ENCODE measurements at places on chromosomes 5 and 9.

DNA sequence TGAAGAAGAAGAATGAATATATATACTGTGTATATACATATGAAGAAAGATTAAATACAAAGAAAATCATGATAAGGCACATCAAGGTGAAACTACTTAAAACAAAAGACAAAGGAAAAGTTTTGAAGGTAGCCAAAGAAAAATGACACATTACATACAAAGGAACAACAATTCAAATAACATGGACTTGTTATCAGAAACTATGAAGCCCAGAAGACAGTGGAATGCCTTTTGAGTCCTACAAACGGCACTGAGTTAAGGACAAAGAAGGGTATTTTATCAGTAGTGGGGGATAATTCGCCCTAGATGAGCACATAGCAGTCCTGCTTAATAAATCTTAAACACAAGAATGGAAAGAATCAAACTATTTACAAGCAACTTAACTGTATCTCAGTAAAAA lies 77.8 kb downstream of the CAAP1 start:
- no peak for DNase-seq

DNA sequence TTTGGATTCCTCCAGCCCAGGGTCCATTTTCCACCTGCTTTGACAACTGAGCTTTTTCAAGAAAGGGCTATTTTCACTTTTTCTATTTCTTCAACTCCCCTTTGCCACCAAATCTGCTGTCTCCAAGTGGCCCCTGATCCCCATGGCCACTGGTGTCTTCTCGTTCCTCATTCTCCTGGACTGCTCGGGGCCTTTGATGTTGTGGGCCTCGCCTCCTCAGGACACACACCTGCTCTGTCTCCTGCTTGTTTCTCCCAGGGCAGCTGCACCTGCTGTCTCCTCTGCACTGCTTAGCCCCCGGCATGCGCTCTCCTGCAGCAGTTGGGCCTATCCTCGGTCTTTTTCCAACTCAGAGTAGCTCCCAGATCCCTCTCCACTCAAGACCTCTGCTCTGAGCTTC lies 16.3 kb upstream of the NANS start:
- DNase-seq: no peak

GRCh38 chr9:114928136-114928535 lies 2.3 kb downstream of the TNFSF8 start:
- no peak for DNase-seq

DNA sequence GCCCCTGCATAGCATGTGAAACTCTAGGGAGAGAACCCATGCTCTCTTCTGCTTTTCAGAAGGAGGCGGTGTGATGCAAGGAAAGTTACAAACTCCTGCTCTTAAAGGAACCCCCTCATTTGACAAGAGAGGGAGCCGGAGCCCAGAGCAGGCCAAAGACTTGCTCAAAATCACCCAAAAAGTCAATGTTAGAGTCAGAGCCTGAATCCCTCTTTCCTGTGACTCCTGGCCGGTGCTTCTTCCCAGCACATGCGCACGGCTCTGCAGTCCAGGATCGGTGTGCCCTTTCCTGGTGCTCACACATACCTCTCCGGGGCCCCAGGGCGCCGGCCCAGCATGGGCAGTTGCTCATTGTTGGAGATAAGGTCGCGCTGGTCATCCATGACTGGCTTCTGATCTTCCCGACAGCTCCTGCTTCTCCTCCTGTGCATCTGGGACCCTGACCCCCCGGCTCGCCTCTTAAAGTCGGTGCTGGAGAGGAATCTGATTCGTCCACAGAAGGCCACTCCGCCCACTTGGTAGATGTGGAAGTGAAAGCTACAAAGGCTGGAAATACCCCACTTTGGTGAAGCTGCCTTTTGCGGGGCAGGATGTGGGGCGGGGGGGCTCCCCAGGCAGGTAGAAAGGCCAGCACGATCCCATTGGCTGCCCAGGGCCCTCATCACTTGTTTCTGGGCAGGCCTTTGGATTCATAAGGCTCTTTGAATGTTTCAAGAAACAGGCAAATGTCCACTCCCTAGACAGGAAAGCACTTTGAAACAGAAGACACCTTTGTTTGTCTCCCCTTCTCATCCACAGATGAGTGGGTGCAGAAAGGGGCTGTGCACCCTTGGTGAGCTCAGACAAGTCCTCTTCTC lies at the start of gene CD74:
CD74 (minus strand) TSS at position 592 of the 857 bp plus-strand sequence; CDS start at position 431, 161 bp downstream.
- peak; percentile 33 for DNase-seq

GRCh38 chr5:42360616-42361314 lies 62.5 kb upstream of the GHR start:
- DNase-seq: peak; percentile 5

- DNase-seq: peak; percentile 80
Observed at GRCh38 chr5:127203818-127204217, 86.8 kb upstream of the MEGF10 start.

DNA sequence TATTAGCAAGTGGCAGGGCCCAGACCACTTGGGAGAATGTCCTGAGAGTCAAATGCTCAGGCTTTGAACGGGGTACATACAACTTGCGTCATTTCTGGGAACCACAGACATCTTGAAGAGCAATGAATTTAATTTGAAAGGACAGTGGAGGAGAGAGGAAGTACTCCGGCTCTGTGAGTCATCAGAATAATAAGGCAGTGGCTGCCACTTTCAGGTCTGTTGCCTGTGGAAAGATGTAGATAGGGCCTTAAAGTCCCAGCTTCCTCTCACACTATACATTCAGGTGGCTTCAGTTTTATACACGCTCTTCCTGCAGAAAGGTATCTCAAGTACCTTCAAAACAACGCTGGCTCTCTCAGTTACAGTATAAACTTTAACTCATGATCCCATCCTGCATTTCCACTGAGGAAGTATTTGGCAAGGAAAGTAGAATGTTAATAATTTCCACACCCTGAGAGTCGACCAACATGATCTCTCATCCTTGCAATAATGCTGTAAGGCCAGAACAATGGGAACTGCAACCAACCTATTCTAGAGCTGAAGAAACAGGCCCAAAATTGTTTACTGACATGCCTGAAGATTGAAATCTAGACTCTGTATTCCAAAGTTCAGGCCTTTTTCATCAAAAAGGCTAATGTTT lies 6.8 kb upstream of the PRUNE2 start:
- peak; percentile 82 for DNase-seq

- DNase-seq: no peak
Observed at GRCh38 chr9:16361118-16361517, 509.4 kb downstream of the BNC2 start.

DNA sequence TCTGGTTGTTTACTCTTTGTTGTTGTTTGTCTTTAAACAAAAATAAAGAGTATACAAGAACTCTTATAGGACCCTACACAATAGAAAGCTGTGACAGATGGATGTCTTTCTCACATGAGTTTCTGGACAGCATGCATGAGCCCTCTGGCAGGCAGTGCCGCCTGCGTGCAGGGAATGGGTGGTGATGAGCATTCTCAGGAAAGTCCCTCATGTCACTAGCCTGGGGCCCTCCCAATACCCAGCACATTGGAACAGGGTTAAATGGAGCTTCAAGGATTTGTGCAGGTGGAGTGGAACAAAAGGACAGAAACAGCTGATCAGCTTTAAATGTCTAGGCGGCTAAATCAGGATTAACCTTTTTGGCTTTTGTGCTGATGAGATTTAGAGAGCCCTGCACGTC lies 181.0 kb upstream of the CD180 start:
- no peak for DNase-seq

- peak; percentile 25 for DNase-seq
Observed at GRCh38 chr5:61256474-61256873, 75.6 kb upstream of the ZSWIM6 start.

- DNase-seq: no peak
Observed at GRCh38 chr5:6169660-6170059, 208.7 kb downstream of the MED10 start.

GRCh38 chr5:177233206-177233605 lies 70.3 kb downstream of the RAB24 start:
- no peak for DNase-seq

DNA sequence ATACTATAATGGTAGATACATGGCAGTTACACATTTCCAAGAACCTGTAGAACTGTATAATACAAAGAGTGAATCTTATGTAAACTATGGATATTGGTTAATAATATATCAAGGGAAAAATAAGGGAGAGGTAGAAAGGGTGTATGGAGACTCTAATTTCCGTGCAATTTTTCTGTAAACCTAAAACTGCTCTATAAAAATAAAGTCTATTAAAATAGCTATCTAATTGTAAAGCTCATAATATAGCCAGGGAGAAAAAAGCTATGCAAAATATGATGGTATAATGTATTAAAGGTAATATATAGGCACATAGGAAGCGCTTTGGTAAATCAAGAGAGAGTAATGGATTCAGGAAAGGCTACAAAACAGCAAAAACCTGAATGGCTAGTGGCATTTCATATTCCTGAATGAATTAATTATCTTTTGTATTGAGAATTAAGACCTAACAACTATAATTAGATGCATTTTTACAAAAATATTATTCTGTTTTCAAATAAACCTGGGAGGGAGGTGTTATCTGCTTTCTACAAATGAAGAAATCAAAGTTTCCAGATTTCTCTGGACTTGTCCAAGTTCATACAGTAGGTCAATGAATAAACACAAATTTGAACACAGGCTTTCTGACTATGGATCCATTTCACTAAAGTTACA lies 22.8 kb downstream of the ANXA1 start:
- no peak for DNase-seq

- no peak for DNase-seq
Observed at GRCh38 chr9:113661074-113661473, 197.5 kb downstream of the RGS3 start.

GRCh38 chr9:116209414-116210116 lies 56.0 kb downstream of the PAPPA start:
- DNase-seq: no peak

DNA sequence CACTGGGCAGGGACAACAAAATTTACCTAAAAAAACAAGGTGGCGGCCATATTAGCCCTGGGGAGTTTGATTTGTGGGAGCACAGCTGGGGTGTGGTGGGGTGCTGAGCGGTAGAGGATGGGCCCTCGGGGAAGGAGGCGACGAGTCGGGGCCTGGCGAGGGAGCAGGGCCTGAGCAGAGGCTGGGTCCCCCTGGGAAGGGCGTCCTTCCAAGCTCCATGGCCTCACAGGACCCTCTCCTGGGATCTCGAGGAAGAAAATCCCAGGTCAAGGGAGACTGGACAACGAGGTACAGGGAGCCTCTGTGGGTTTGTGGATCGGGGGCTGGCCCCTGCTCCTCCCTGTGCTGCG lies 165.5 kb downstream of the CACNA1B start:
- no peak for DNase-seq

DNA sequence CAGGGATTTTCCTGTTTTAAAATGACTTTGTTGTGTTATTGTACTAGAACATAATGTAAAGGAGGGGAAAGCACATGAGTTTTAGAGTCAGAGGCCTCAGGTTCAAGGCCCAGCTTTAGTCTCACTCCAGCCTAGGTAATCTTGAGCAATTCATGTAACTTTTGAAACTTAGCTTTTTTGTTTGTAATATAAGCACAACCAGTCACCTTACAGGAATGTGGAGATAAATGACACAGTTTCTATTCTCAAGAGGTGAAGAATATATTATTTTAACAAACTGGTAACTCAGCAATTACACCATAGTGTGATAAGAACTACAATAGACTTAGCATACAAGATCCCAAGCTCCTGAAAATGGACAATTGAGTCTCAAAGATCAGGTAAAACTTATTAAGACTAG lies 51.2 kb downstream of the ADAMTS19 start:
- DNase-seq: peak; percentile 3

- DNase-seq: no peak
Observed at GRCh38 chr5:106876665-106877194, 794.0 kb downstream of the EFNA5 start.

DNA sequence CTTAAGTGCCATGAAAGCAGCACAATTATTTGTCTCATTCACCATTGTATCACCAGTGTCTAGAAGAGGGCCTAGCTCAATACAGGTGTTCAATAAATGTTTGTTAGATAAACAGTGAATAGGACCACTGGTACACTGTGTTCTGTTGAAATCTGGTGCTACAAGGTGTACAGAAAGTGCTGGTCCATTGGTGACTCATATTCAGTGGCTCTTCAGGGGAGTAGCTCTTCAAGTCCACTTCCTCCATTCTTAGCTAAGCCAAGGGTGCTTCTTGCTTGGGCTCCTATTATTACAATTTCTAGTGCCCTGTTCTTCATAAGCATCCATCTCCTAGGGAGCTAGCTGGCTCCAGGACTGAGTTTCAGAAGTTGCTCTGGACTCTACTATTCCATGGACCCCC lies 6.4 kb upstream of the FCHO2 start:
- DNase-seq: no peak

GRCh38 chr5:67014957-67015400 lies 181.6 kb downstream of the CD180 start:
- DNase-seq: no peak

- no peak for DNase-seq
Observed at GRCh38 chr5:82561797-82562196, 283.6 kb upstream of the RPS23 start.

- DNase-seq: peak; percentile 22
Observed at GRCh38 chr9:10612641-10613398, at the start of gene PTPRD. Gene PTPRD (minus strand): TSS chr9:10613002.

DNA sequence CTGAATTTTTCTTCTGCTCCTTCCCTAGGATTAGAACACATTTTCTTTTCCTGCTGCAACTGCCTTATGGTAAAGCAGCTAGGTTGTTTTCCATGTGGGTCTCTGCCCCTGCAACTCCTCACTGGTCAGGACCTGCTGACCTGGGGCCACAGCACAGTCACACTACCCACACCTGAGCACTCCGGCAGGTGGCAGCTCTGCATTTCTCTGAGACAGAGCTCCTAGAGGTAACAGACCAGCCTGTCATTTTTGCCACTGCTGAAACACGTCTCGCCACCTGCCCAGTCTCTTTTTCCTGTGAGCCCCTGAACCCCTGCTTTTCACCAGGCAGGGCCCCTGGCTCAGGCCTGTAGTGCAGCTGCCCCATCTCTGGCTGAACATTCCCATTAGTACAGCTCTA lies 609.6 kb downstream of the HINT1 start:
- DNase-seq: no peak

- DNase-seq: no peak
Observed at GRCh38 chr9:72039532-72039931, 20.9 kb downstream of the C9orf57 start.

GRCh38 chr9:134655586-134656333 lies 14.2 kb downstream of the COL5A1 start:
- no peak for DNase-seq

Data from astrocyte of the spinal cord (primary cell).